Cortex of kidney (tissue), 1 donor: ENCODE measurements at places on chromosomes 2 and 18.

DNA sequence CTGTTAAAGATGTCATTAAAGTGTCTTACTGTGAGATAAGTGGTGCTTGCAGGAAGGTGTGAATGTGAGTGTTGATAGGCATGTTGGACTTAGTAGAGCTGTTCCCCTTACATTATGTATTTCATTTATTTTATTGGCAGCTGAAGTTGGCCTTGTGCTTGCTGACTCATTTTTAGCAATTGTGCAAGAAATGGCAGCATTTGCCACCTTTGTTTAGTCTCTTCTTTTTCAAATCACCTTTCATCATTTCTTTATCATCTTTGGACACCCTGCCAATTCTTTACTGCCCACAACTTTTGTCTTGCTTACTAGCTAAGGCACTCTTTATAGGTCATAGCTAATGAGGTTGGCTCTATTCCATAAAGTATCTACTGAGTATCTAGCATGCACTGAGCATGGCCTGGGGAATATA lies 130.3 kb upstream of the LYPD6 start:
- DNase-seq = no peak

DNA sequence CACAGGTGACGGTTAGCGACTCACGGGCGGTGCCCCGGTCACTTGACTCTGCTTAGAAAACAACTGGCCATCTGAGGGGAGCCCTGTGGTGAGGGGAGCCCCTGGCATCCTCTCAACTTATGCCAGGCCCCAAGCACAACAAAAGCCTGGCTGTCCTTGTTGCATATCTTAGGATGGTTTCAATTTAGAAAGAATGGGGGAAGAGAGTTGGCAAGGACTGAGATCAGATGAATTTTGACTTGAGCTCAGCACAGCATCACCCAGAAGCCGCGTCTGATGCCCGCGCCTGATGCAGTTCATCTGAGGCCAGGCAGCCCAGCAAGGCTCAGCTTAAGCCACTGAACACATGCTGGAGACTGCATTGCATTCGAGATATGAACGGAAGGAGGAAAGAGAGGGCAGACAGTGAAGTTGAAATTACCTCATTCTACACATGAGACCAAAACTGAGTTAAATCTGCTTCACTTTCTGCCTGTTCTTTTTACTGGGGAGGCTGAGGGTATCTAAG lies 36.8 kb downstream of the MYT1L start:
- no peak for DNase-seq

- no peak for DNase-seq
Measured at GRCh38 chr2:31962757-31963361, 47.9 kb downstream of the MEMO1 start.

- DNase-seq = no peak
Measured at GRCh38 chr18:72940986-72941385, 73.2 kb upstream of the NETO1 start.

DNA sequence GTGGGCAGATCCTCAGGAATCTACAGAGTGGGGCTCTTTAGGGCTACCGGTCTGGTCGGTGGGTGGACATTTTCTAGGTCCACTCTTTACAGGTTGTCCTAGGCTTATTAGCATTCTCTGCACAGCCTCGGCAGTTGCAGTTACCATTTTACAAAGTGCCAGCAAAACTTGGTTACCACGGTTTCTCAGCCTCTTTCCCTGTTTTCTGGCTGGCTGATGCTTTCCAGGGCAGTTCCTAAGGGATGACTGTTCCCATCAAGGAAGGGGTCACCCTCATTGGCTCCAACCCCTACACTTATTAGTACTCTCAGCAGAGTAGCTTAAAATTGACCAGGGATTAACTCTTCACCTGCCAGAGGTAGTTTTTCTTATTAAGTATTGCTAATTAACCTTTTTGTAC lies 2.0 kb upstream of the AQP4 start:
- DNase-seq = no peak

DNA sequence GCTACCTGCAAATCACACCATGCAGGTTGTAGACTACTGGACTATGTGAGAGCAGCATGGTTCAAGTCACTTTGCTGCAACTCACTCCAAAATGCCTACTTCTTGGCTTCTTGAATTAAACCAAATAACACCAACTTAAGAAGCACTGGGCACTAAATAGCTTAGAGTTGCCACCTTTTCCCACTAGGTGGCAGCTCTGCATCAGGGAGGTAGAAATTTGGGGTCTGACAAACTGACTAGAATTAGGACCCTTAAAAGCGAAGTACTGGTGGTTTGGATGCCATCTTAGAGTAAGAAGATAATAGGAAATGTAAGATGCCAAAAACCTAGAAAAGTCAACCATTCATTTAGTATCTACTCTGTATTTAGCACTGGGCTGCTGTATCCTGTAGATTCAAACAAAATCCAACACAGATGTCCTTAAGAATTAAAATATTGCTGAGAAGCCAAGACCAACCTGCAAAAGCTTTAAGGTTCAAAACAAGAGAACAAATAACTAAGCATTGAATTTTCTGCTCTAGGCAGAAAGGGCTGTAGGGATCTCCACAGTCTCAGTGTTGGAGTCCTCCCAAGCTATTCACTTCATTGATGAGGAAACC lies 65.5 kb downstream of the CCBE1 start:
- DNase-seq = no peak

DNA sequence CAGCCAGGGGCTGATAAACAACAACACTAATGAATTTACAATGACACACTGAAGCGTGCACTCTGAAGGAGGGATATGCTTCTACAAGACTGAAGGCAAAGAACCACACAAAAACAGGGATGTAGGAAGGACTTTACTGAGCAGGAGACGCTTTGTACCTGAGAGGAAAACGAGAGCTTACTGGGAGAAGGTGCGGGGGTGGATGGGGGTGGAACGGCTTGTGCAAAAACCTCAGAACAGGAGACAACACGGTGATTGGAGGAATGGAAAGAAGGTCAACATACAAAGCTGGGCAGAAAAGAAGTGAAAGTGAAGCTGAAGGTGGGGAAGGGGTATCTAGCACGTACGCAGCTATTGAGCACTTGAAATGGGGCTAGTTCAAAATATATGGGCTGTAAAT lies 93.1 kb downstream of the SLC8A1 start:
- DNase-seq = no peak

- DNase-seq = no peak
Measured at GRCh38 chr18:11850821-11851145, 430 bp upstream of the CHMP1B start.

GRCh38 chr2:232372231-232373208 lies 6.0 kb upstream of the ALPP start:
- DNase-seq = no peak

DNA sequence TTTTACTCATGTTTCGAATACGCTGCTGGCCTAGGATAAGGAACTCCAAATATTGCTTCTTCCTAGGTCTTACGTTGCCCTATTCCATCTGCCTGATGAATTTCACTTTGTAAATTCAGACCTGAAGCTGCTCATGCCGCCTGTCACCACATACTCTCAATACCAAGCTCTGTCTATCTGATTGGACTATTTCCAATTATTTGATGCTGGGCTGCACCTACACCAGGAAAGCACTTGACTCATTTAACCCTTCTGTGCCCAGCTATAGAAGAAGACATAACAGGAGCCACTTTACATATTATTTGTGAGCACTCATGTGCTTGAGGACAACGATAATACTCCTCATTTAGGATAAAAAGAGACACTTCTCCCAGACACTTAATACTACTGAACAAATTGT lies 1293.9 kb upstream of the LRRTM1 start:
- no peak for DNase-seq

DNA sequence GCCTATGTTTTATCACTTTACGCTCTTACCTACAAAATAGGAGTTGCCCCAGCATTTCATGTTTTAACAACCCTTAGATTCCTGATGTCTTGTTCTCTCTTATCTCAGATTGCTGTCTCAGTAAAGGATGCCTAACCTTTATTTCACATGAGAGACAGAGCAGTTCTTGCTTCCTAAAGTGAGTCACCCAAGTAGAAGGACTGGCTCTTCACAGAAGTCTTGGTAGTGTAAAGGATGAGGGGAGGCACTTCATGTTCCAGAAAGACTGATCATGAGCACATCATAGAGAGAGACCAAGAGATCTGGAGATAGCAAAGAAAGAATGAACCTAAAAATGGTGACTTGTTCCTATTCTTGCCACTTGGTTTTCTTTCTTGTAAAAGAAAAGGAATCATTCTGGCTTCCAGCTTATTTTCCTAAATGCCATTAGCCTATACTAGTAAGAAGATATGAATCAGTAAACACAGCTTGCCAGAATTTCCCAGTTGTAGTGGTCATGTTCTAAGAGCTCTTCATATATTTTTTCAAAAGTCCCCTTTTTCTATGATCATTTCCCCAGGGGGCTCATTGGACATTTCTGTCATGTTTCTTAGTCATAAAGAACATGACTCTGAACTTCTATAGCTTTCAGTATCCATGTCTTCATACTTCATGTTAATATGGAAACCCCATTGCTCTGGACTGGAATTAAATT lies 54.9 kb downstream of the MAPRE2 start:
- no peak for DNase-seq

DNA sequence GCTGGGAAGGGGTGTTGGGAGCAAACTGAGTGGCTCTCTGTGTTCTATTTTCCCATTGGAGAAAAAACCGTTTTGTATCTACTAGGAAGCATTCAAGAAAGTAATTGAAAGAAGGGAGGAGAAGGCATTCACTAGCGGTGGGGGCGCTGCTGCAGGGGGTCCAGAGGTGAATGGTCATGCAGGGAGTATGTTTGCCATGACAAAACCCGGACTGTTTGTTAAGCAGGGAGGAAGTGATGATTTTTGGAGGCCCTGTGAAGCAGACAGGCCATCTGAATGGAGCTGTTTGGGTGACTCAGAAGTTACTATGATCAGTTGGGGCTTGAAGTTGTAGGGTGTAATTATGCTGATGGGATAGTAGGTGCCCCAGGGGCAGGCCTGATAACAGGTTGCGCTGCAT lies 7.0 kb downstream of the TAF4B start:
- no peak for DNase-seq

- no peak for DNase-seq
Measured at GRCh38 chr18:10422731-10423130, 31.7 kb upstream of the APCDD1 start.

GRCh38 chr2:30185178-30185577 lies 38.4 kb downstream of the YPEL5 start:
- DNase-seq = no peak

DNA sequence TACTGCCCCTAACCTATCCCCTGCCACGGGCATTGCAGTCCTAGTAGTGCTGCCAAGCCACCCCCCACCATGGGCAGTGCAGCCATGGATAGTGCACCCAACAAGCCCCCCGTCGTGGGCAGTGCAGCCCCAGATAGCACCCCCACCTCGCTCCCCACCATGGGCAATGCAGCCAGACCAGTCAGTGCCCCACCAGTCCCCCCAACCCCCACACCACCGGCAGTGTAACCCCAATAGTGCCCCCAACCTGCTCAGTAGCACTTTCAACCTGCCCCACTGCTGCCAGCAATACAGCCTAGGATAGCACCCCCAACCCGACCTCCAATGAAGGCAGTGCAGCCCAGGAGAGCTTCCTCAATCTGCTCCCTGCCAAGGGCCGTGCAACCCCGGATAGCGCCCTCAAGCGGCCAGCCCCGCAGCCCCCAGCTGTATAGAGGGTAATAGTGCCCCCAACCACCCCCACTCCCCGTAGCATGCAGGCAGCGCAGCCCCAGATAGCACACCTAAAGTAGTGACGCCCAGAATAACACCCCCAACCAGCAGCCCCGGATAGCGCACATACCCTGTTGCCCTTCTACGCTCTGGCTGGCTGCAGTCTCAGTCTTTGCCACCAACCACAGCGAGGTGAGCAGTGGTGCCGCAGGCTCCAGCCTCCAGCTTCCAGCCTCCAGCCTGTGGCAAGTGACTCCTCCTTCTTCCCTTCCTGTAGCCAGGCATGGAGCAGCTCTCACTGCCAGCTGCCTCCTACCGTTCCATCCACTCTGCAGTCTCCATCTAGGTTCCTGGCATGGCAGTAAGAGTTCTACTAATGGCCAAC lies 45.4 kb upstream of the ANKRD62 start:
- DNase-seq = no peak

DNA sequence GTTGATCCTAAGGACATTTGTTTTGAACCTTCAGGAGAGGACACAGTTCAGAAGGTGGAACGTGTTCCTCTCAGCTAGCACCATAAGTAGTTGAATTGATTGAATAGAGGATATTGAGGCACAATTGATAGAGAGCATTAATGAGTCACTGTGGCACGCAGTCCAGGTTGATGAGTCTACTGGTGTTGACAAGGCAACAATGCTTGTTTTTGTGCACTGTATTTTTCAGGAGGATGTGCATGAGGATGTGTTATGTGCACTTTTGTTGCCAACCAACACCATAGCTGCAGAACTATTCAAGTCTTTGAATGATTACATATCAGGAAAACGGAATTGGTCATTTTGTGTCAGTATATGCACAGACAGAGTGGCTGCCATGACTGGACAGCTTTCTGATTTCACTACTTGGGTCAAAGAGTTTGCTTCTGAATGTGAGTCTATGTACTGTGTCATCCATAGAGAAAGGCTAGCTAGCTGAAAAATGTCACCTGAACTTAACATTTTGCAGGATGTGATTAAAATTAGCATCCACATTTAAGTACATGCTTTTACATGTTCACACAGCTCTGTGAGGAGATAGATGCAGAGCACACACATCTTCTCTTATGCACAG lies 140.1 kb upstream of the B3GNT2 start:
- DNase-seq = no peak

GRCh38 chr2:169715379-169716237 lies 18.0 kb upstream of the KLHL23 start:
- DNase-seq = no peak

DNA sequence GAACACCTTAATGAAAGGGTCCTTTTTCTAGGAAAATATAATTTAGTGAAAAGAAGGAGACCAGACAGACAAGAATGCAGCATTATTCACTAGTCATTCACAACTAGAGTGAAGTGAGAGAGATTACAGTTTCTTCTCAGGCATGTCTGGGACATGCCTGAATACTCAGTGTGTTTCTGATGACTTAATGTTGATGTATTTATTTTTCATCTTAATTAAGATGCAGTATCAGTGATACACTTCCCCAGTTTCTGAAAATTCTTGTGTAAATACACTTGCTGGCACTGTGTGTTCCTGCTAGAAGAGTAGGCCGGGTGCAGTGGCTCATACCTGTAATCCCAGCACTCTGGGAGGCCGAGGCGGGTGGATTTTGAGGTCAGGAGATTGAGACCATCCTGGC lies 143.6 kb downstream of the MYO3B start:
- DNase-seq = no peak

- DNase-seq = no peak
Measured at GRCh38 chr2:98747888-98748287, 17.0 kb upstream of the MGAT4A start.
